Posterior vena cava (tissue), 2 donors: ENCODE measurements at places on chromosomes 1 and 21. TPM values are rescaled to one million over a fixed set of nuclear protein-coding genes. Genes with fewer than 3 reads are reported as not detected.

The TTC34 gene
- total RNA-seq = 0.46 TPM

The LCE2B gene
- total RNA-seq = not detected

The VANGL1 gene
- 13.5 TPM for total RNA-seq

The AADACL4 gene
- not detected for total RNA-seq

The NKAIN1 gene
- not detected for total RNA-seq

The ELK4 gene
- 49.8 TPM for total RNA-seq

The SMCP gene
- total RNA-seq = not detected

The MASP2 gene
- total RNA-seq = not detected

The CELA3B gene
- total RNA-seq = 2.5 TPM

The DCLRE1B gene
- total RNA-seq = 5.3 TPM

The WNT3A gene
- not detected for total RNA-seq

The LAMC2 gene
- total RNA-seq = 1.7 TPM

The KRTAP13-3 gene
- total RNA-seq = not detected

The CAMSAP2 gene
- 48.6 TPM for total RNA-seq

The SLC45A1 gene
- total RNA-seq = 3.6 TPM

The BARHL2 gene
- not detected for total RNA-seq

The CELA3A gene
- total RNA-seq = not detected

The RHOU gene
- total RNA-seq = 15.7 TPM

The OR2T33 gene
- total RNA-seq = not detected

The SERPINC1 gene
- total RNA-seq = not detected

The CYP4X1 gene
- 14.3 TPM for total RNA-seq

The DYNLT5 gene
- 3.0 TPM for total RNA-seq

The SFN gene
- total RNA-seq = 1.2 TPM

The COL9A2 gene
- total RNA-seq = 3.1 TPM

The TTLL10 gene
- 0.19 TPM for total RNA-seq

The EVA1C gene
- 53.5 TPM for total RNA-seq

The CFAP141 gene
- total RNA-seq = not detected

The LCE6A gene
- not detected for total RNA-seq

The GUCA2B gene
- total RNA-seq = not detected

The TSPAN1 gene
- 1.3 TPM for total RNA-seq

The IRF6 gene
- 2.7 TPM for total RNA-seq

The TBX15 gene
- total RNA-seq = 2.5 TPM

The MPZ gene
- 1.5 TPM for total RNA-seq

The ADAMTSL4 gene
- 79.6 TPM for total RNA-seq

The WNT4 gene
- total RNA-seq = 0.32 TPM

The ANKRD35 gene
- total RNA-seq = 7.0 TPM

The VHLL gene
- not detected for total RNA-seq

The KCNT2 gene
- total RNA-seq = 7.5 TPM

The RNASEL gene
- total RNA-seq = 5.1 TPM

The POFUT2 gene
- 27.4 TPM for total RNA-seq

The GPATCH2 gene
- 15.0 TPM for total RNA-seq

The TNFRSF18 gene
- total RNA-seq = 0.93 TPM

The KPRP gene
- not detected for total RNA-seq

The PALMD gene
- 22.6 TPM for total RNA-seq

The OR2G6 gene
- not detected for total RNA-seq

The CRB1 gene
- total RNA-seq = 0.14 TPM

The SMIM34 gene
- total RNA-seq = not detected

The BTBD8 gene
- total RNA-seq = 3.5 TPM

The ERVH48-1 gene
- total RNA-seq = not detected

The ATAD3B gene
- 13.1 TPM for total RNA-seq

The LDLRAD2 gene
- 0.24 TPM for total RNA-seq

The KIF2C gene
- 0.93 TPM for total RNA-seq

The LIN28A gene
- not detected for total RNA-seq

The GRHL3 gene
- 0.19 TPM for total RNA-seq

The NR1I3 gene
- total RNA-seq = not detected
